Stimulated activated CD4-positive, alpha-beta T cell treated with anti-CD3 and anti-CD28 coated beads, Interleukin-2, amount 100 ng/mL, for 4 hours (primary cell): ENCODE measurements at places on chromosomes 2 and 18.

GRCh38 chr2:48952143-48952542 is 196.6 kb upstream of the LHCGR start:
- DNase-seq = no peak

GRCh38 chr2:41989501-41990180 is 58.2 kb upstream of the PKDCC start:
- no peak for DNase-seq

- DNase-seq = no peak
Measured at GRCh38 chr2:150767991-150768746, 280.7 kb upstream of the RND3 start.

GRCh38 chr18:7414459-7414858 is 152.7 kb upstream of the PTPRM start:
- DNase-seq = no peak

DNA sequence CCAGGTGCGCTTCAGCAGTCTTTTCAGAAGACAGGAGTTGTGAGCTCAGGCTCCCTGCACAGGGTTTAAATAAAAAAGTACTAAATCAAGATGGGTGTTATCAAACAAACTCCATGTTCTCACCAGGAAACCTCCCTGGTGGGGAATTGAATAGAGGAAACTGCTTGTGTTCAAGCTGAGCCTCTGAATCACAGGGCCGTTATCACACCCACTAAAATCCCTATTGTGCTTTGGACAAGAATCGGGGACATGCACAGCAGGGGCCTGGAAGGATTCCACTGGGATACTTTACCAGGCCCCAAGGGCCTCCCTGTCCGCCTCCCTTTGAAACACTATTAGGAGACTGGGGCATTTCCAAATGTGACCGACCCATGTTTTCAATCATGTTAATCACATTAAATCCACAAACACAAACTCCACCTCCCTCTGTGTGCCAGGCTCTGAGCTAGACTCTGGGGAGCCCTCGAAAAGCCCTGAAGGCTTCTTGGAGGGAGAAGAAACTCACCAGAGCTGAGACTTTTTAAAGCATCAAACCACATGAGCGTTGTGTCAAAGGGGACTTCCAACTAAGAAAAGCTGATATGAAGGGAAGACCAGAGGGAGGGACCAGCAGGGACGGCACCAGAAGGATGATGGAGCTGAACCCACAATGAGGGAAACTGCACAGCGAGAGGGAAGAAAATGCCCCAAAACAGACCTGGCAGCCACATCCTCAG is 458.7 kb upstream of the ID2 start:
- DNase-seq = no peak

DNA sequence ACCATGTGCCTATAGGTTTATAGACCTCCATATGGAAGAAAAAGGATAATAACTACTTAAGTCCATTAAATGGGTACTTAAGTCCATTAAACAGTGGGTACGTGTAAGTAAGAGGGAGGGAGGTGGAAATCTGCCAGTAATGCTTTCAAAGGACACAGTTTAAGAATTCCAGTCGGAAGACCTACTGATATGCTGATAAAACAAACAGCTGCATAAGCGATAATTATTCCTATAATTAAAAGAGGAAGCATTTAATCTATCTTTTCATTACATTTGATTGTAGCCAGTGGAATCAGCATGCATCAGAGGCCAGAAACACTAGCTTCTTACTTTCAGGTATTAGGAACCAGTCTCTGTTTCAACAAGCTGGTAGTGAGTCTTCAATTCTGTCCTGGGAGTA is 96.4 kb upstream of the DDX18 start:
- DNase-seq = no peak

GRCh38 chr2:218218268-218219185 is 1.5 kb downstream of the ARPC2 start:
- DNase-seq = no peak

DNA sequence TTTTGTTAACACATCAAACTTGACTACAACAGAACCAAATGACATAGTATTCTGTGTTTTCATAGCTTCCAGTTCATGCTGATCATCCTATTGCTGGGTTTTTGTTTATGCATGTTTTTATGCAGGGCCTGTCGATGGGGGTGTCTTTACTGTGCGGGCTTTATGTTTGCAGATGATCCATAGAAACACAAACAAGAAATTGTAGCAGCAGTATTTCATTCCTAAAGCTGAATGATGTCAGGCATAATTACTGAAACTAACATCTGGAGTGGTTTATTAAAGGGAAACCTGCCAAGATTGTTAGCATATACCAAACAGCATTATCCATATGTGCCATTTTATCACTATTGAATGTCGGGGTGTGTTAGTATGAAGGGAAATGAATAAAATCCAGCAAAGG is 129.7 kb downstream of the PTPRM start:
- no peak for DNase-seq

DNA sequence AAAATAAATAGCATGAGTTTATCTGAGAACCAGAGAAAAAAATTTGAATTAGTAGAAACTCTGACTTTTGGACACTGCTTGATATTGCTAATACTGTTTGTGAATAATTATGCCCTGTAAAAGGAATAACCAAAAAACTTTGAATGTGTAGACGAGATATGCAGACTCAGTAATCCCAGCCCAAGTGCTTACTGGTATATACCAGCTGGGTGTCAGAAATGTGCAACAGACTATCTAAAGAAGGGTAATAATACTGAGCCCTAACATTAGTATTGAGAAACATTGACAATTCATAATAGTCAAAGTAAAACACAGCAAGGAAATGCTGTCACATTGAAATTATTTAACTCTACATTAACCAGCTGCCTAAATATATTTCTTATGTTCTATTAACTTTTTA is 60.5 kb upstream of the ZC3H15 start:
- DNase-seq = no peak

- no peak for DNase-seq
Measured at GRCh38 chr2:151878655-151879563, 50.7 kb upstream of the ARL5A start.

DNA sequence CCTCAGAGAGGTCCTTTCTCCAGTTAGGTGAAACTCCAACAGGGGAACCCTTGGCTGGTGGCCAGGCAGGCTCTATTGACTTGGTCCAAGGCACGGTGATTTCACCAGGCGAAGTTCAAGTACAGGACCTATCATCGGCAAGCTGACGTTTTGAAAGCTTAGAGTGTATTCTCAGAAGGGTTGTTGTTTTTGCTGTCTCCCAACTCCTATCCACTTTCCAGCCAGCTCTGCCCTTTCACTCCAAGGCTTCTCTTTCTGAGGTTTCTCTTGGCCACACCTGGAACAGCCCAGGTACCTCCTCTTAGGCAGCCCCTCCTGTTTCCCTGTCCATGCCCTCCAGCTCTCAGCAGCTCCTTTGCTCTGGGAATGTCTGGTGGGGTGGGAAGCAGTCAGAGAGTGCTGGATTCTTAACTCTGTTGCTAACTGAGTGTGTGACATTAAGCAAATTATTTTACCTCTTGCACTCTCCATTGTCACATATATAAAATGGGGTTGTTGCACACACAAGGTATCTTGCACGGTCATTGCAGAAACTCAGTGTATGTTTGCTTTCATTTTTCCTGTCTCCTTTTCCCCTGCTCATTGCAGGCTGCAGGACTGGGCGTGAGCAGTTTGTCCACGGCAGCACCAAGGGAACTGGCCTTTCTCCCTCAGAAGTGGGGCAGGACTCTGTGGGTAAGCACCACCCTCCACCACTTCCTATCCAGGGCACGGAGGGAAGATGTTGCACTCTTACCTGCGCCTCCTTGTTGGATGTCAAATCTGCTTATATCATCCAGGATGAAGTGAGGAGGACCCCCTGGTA is 30.2 kb downstream of the CAPN13 start:
- DNase-seq = no peak

GRCh38 chr2:65343386-65343785 is 89.0 kb downstream of the SPRED2 start:
- DNase-seq = no peak

DNA sequence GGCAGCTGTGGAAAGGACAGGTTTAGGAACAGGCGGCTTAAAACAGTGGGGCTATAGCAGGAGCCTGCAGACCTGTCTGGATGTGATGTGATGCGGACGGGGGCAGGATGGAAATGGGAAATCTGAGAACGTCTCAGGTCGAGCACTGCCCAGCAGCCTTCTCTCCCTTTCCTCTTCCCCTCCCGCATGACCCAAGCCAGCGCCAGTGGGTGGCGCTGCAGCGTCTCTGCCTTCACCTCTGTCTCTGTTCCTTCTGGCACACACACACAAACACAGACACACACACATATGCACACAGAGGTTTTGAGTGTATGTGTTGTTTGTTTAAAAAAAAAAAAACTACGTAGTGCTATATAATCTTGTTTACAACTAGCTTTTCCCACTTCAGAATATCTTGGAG is 82.0 kb upstream of the SLC66A3 start:
- no peak for DNase-seq
